ENCODE measurements at places on chromosomes 2 and 18.

GRCh38 chr2:240479111-240479501 is 43.6 kb downstream of the GPC1 start:
- no peak for DNase-seq

- DNase-seq: peak; percentile 50
Observed at GRCh38 chr18:2917259-2918047, 70.6 kb downstream of the EMILIN2 start.

GRCh38 chr2:53737091-53737490 is 30.5 kb upstream of the CHAC2 start:
- DNase-seq: no peak

- no peak for DNase-seq
Observed at GRCh38 chr2:200406379-200406778, 99.9 kb downstream of the SPATS2L start.

GRCh38 chr18:80200171-80200931 is 47.0 kb downstream of the PARD6G start:
- DNase-seq: no peak

DNA sequence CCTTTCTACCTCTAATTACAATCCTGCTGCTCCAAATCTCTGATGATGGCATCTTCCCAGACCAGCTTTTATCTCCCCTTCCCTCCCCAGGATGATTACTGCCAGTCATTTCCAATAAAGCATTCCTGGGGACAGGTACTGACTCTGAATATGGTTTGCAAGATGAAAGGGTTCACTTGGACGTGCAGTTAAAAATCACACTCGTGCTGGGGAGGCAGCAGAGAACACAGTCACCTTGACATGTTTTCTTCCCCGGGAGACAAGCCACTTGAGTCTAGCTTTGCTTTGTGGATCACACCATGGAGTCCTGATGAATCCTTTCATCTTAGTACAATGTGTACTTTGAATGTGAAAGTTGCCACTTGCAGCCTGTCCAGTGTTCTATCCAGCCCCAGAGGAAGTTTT is 175.0 kb downstream of the ALPK2 start:
- no peak for DNase-seq

GRCh38 chr2:231643495-231643888 is 50.8 kb downstream of the TEX44 start:
- no peak for DNase-seq

DNA sequence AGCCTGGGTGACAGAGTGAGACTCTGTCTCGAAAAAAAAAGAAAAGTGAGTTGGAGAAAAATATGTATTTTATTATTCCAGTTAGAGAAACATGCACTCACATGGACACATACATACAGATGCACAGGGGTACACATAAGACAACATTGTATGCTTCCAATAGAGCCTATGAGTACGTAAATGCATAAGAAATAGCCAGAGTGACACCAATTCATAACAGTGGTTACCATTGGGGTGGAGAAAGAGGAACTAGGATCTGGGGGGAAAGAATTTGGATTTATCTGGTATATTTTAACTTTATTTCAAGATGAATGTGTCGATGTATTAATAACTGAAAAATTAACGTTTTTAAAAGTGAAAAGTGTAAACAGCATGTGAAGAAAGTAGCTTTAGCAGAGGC is 16.1 kb downstream of the IL36A start:
- DNase-seq: no peak

GRCh38 chr18:74399091-74399887 is 57.8 kb downstream of the DIPK1C start:
- DNase-seq: no peak

DNA sequence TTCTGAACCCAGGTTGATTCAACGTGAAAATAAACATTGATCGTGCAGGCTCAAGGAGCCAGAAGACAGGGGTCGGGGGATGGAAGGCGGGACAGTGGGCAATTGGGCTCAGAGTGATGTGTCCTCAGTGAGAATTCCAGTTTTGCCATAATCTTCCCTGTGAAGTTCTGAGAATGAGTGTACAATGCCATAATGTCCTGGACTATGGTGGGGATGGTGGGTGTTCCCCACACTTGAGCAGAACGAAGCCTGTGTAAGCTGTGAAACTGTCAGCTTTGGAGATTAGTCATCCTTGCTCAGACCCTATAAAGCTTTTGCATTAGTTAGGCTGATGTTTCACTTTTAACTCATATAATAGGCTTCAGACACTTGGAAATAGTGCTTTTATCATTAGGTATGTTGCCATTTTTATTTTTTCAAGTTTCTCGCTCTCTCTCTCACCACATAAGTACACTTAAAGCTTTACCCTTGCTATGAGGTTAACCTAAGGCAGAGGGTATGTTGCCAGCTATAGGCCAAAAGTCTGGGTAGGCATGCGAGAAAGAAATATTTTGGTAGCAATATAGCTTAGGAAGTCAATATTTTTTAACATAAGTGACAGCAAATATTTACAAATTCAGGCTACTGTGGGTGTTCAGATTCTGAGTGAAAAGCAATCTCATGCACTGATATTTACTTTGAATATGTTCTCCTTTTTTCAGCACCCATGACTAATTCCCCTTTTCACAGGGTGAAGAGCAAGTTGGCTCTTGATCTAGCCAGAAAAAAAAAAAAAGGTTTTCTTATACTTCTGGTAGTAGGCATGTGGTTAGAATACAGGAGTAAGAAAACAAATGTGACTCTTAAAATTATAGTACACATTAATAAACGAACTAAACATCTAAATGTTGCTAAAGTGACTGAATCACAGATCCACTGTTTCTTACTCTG is 47.2 kb downstream of the CDC42EP3 start:
- no peak for DNase-seq

GRCh38 chr2:157447031-157447430 is 3.1 kb upstream of the CYTIP start:
- DNase-seq: no peak

- no peak for DNase-seq
Observed at GRCh38 chr2:201444746-201445465, 6.4 kb downstream of the TRAK2 start.

- no peak for DNase-seq
Observed at GRCh38 chr2:88483200-88483599, 30.7 kb upstream of the FOXI3 start.

GRCh38 chr18:79926306-79926705 is 25.1 kb downstream of the SLC66A2 start:
- DNase-seq: peak; percentile 15

- DNase-seq: no peak
Observed at GRCh38 chr2:231660860-231661259, 47.5 kb upstream of the PTMA start.

- DNase-seq: no peak
Observed at GRCh38 chr2:96403481-96403880, 67.9 kb downstream of the NCAPH start.

- DNase-seq: no peak
Observed at GRCh38 chr2:3597567-3597966, 2.7 kb downstream of the COLEC11 start.

- DNase-seq: no peak
Observed at GRCh38 chr2:46471697-46472096, 7.7 kb upstream of the TMEM247 start.

DNA sequence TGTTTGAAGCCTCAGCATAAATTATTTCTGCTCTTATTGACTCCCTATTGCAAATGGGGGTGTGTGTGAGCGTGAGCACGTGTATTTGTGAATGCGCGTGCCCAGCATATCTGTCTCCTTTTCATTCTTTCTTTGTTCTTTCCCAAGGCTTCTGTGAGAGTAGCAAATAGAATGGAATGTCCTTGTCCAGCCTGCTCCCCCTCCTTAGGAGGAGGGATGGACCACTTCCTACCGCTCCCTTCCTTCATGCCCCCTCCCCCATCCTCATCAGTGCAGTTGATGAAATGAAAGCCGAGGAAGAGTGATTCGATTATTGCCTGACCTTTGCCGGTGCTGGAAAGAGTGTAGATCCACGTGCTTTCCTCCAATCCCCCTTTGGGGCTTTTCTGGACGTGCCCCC is 102.0 kb downstream of the CPO start:
- no peak for DNase-seq

DNA sequence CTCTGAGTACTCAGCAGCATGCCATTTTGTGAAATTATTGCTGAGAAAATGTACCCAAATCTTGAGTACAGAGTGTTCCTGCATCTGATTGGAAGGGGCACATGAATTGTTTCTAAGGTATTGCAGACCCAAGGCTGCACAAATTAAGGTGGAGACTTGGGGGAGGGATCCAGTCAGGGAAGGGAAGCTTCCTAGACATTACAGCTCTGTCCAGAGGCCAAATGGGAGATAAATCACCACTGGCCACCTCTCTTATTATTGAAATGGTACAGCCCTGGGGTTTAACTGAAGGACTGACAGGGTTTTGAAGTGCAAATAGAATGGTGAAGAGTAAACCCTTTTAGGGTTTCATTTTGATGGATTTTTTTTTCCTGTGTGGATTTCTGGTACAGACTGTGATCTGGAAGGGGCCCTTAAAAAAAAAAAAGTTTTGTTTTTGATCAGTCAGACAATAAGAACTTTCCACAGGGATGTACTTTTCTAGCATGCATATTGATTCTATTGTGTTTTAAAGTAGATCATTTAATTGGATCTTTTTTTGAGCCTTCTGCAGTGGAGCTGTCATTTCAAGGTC is 119.4 kb downstream of the GREB1L start:
- no peak for DNase-seq

- DNase-seq: no peak
Observed at GRCh38 chr2:19141234-19142004, 217.0 kb downstream of the OSR1 start.

- DNase-seq: no peak
Observed at GRCh38 chr18:43664487-43665008, 387.3 kb upstream of the SYT4 start.

- DNase-seq: peak; percentile 30
Observed at GRCh38 chr2:26456440-26457250, 21.3 kb downstream of the OTOF start.

GRCh38 chr18:25360301-25360899 is 8.4 kb upstream of the ZNF521 start:
- DNase-seq: no peak

- no peak for DNase-seq
Observed at GRCh38 chr2:24021122-24021998, 11.5 kb downstream of the MFSD2B start.

DNA sequence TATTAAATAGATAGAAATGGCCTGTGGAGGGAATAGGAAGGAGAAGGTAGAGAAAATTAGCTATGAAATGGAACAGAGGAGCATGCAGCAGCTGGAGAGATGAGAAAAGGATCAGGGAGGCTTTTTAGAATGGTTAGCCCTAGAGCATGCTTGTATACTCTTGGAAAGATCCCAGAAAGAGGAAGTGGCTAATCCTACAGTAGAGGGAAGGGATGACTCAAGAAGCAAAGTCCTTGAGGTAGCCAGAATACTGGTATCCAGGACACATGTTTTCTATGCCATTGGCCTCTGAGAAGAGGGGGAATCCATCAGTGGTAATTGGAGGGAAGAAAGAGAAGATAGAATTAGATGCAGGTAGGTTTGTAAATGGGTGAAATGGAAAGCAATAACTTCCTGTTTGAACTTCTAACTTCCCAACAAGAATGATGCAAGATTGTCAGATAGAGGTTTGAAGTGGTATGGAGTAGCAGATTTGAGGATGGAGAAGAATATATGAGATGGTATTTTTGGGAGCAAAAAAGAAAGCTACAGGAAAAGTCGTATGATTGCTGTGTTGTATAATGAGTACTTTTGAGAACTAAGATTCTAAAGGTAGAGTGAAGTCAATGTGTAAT is 17.1 kb upstream of the OSBPL6 start:
- no peak for DNase-seq

- DNase-seq: no peak
Observed at GRCh38 chr2:75375646-75376582, 176.6 kb upstream of the TACR1 start.

GRCh38 chr18:51514128-51514527 is 316.6 kb upstream of the MEX3C start:
- no peak for DNase-seq

DNA sequence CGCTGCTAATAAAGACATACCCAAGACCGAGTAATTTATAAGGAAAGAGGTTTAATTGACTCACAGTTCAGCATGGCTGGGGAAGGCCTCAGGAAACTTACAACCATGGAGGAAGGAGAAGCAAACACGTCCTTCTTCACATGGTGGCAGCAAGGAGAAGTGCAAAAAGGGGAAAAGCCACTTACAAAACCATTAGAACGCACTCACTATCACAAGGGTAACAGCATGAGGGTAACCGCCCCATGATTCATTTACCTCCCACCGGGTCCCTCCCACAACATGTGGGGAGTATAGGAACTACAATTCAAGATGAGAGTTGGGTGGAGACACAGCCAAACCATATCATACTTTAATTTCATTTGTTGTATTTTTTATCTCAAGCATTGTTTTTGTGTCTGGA is 67.5 kb downstream of the ATP9B start:
- no peak for DNase-seq

DNA sequence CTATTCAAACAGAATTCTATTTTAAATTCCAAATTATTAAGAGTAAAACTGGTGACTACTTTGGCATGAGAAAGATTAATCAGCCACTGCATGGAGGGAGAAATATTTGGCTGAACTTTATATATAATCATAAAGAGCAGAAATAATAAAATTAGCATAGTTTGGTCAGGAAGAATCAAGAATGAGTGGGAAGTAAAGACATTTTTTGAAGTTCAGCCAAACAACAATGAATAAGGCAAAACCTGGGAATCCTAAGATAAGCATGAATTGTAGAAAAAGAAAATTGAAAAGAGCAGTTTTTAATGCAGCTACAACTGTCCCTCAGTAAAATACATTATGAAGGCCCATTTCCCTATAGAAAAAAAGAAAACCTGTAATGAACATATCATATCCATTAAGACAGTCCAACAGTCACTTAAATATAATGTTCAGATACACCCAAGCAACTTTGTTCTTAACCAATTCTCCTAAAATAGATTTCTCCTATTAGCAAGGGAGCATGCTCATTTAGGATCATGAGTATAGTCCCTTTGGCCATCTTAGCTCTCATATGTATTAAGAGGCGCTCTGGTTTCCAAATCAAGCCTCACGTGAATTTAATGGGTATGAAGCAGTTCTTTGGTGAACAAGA is 6.5 kb downstream of the TMEM17 start:
- no peak for DNase-seq

DNA sequence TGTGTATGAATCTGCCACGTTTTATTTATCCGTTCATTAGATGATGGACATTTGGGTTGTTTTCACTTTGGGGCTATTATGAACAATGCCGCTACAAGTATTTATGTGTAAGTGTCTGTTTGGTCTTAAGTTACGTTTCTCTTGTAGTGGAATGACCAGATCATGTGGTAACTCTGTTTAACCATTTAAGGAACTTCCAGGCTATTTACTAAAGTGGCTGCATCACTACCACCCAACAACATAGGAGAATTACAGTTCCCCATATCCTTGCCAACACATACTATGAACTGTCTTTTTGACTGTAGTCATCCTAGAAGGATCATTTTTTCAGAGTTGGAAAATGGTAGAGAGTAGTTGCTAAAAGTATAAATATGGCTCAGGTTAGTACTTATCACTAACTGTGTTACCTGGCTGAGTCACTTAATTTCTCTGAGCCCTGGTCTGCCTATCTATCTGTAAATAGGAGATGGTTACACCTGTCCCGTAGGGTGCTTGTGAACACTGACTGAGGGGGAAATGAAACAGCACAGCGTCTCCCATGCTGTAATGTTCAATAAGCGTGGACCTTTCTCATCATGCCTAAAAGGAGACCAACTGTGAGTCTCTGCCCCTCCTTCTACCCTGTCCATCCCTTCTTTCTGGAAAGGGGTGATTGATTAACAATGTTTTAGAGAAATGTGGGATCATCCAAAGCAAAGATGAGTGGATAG is 103.1 kb downstream of the SH3RF3 start:
- no peak for DNase-seq

All from colonic mucosa (tissue), 4 donors.